ENCODE measurements at places on chromosomes 13 and 19. TPM values are rescaled to one million over a fixed set of nuclear protein-coding genes. Genes with fewer than 3 reads are reported as not detected.

TMEM238 gene
- total RNA-seq, result 22.8 TPM

TEX26 gene
- not detected for total RNA-seq

TMEM255B gene
- total RNA-seq, result 35.5 TPM

METTL21C gene
- total RNA-seq, result not detected

GPC6 gene
- 3.5 TPM for total RNA-seq

CEACAM3 gene
- total RNA-seq, result not detected

ZNF540 gene
- not detected for total RNA-seq

CYP4F11 gene
- total RNA-seq, result 0.11 TPM

CD177 gene
- total RNA-seq, result 0.55 TPM

GAS6 gene
- total RNA-seq, result 20.9 TPM

SYT5 gene
- total RNA-seq, result 2.5 TPM

OR7A10 gene
- not detected for total RNA-seq

USHBP1 gene
- not detected for total RNA-seq

LSR gene
- total RNA-seq, result 80.3 TPM

SPART gene
- 23.3 TPM for total RNA-seq

IRF3 gene
- 223 TPM for total RNA-seq

GARIN5A gene
- 6.2 TPM for total RNA-seq

HNRNPA1L2 gene
- total RNA-seq, result 6.2 TPM

MEF2B gene
- total RNA-seq, result 0.22 TPM

SHISA7 gene
- total RNA-seq, result not detected

SOHLH2 gene
- total RNA-seq, result not detected

CYP4F2 gene
- not detected for total RNA-seq

ANGPTL8 gene
- total RNA-seq, result not detected

TBCB gene
- total RNA-seq, result 332 TPM
